ENCODE measurements at places on chromosomes 4 and X.

DNA sequence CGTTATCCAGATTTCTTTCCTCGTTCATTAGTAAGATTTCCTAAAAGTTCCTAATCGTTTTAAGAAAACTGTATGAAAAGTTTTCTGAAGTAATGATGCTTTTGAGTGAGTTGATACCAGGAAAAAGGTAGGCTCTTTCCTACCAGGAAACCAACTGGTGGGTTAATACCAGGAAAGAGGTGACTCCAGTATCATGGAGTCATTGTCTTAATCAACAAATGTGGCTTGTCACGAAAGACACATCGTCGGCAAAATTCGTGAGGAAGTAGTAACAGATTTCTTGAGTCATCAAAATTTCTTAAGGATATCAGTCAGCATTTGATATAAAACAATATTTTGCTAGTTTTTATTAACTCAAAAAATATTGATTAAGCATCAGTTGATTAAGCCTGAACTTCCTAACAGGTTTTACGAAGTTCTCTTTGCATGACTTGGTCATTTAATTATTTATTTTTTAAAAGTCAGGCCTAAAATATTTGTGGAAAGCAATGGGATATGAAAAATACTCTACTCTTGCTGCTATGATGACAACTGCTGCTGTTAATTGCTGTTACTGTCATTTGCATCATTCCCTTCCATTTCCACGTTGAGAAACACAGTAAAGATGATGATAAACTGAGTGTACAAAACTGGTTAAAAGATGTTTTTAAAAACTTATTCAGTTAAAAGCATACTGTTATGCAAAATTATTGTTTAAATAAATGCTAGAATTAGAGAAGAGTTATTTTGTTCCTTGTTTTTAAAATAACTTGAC is 3.2 kb upstream of the PPBP start:
- no peak for DNase-seq

- no peak for DNase-seq
These were observed 293.4 kb upstream of the BOD1L1 start for GRCh38 chr4:13920901-13921300.

DNA sequence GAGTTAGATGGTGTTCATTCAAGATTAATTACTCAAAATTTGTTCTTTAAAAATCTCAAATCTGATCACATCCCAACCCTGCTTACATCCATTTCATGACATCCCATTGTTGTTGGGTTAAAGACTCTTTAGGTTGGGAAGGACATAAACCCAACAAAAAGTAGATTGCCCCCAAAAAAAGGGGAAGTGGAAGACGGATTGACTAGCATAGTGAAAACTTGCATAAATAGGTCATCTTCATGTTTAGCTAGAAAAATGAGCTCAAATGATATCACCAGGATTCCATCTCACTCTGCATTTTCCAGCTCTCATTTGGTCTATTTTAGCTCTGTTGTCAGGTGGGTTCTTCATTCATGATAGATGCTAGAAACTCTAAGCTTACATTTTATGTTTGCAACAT is 18.5 kb upstream of the TET2 start:
- no peak for DNase-seq

- DNase-seq: no peak
These were observed 4.6 kb upstream of the AREG start for GRCh38 chr4:74440356-74440755.

Data from right lung (tissue), 10 donors.